ENCODE measurements at places on chromosomes 3 and 15.

DNA sequence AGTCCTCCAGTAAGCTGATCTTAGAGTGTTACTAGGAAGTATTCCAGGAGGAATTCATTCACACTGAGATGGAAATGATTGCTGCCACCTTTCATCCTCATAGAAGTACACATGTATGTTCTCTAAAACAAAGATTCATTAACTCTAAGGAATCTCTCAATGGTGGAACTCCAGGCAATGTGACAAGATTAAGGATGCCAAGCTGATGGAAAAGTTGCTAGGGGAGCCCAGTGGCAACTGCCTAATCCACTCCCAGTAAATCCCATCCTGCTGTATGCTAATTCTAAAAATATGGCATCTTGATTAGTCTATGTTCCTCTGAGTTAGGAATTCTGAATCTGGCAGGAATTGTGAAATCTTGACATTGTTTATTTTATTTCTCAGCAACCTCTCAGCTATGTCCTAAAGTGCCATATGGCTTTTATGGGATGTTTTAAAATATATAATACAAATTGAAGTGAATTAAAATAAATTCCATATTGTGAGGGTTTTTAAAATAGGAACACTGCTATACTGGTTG, 210.0 kb upstream of the TRIM42 start:
- no peak for DNase-seq

GRCh38 chr3:125136966-125137357, 75.6 kb downstream of the SLC12A8 start:
- no peak for DNase-seq

DNA sequence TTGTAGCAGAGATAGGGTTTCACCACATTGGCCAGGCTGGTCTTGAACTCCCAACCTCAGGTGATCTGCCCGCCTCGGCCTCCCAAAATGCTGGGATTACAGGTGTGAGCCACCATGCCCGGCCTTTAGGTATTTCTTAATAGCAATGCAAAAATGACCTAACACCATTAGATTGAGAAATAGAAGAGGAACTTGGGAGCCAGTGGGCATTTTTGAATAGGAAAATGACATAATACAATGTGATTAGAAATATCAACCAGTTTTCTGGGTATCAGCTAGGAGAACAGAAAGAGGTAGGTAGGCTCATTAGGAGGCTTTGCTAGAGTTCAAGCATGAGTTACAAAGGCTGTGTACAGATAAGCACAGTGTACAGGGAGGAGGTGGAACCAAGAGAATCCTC, 101.8 kb upstream of the TBC1D5 start:
- DNase-seq = no peak

GRCh38 chr3:187831125-187832051, 86.1 kb upstream of the BCL6 start:
- DNase-seq = no peak

- DNase-seq = no peak
These were observed 214.4 kb upstream of the SOX2 start for GRCh38 chr3:181497358-181497757.

- no peak for DNase-seq
These were observed 28.3 kb downstream of the EHHADH start for GRCh38 chr3:185225523-185225922.

DNA sequence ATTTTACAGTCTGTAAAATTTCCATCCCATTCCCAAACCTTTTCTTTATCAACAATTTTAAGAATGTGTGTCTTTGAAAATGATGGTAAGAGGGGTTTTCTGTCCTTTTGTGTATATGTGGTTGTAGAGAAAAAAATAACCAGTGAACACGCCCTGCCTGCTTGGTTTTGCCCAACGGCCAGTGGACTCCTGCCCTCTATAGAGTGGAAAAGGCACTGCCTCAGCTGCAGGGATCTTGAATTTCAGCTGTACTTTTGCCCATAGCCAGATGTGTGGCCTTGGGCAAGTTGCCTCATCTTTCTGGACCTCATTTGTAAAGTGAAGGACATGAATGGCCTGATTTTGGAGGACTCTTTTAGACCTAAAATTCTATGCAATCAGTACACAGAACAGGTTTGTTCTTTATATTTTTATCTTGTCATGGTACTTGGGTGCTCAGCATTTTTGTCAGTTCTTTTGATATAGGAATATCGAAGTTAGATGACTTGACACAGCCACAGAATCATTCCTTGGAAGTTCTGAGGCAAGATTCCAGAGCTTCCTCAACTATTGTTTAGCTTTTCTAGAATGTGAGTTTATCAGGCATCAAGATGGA, 81.0 kb downstream of the CLDN11 start:
- peak; percentile 43 for DNase-seq

- DNase-seq = no peak
These were observed 409.0 kb upstream of the PROK2 start for GRCh38 chr3:72193771-72194430.

- DNase-seq = no peak
These were observed 222.2 kb downstream of the CLSTN2 start for GRCh38 chr3:140157161-140157560.

- no peak for DNase-seq
These were observed 7.3 kb downstream of the GPR149 start for GRCh38 chr3:154422694-154423093.

DNA sequence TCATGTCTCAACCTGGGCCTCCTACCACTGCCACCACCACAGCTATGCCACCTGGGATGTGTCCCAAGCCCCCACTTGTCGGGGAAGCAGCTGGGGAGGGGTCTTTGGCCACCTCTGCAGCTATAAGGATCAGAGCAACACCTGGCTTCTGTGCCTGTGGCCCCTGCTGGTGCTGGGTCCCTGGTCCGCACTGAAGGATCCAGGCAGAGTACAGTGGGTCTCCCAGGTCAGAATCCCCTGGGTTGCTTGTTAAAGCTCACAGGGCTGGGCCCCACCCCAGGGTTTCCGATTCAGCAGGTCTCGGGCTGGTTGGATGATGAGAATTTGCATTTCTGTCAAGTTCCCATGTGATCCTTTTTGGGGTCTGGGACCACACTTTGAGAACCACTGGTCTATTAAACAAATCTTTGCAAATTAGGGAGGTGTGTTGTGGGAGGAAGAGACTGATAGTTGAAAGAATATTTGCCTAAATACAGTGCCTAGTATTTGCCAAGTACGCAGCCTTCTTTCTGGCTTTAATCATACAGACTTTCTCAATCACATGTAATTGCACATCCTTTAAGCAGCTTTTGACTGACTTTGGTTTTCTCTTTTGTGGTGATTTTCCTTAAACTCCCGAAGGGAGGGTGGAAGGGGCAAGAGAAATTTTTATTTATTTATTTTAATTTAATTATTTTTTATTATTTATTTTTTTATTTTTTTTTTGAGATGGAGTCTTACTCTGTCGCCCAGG, 127.3 kb downstream of the IGF1R start:
- no peak for DNase-seq

DNA sequence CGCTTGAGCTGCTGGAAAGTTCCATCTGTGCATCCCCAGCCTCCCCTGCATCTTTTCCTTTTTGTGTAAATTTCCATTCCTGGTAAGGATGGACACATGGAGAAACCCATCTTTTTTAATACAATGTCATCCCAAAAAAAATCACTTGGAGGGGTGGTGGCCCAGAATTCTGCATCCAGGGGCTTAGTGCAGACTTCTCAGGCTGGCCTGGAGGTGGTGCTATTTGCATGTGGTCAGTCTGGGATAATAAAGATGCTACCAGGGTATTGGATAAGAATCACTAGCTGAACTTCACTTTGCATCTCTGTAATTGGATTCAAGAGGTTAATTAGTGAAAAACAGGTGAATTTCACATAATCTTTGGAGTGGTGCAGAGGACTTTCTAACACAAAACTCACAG, 1.8 kb upstream of the ZSCAN2 start:
- DNase-seq = peak; percentile 78

DNA sequence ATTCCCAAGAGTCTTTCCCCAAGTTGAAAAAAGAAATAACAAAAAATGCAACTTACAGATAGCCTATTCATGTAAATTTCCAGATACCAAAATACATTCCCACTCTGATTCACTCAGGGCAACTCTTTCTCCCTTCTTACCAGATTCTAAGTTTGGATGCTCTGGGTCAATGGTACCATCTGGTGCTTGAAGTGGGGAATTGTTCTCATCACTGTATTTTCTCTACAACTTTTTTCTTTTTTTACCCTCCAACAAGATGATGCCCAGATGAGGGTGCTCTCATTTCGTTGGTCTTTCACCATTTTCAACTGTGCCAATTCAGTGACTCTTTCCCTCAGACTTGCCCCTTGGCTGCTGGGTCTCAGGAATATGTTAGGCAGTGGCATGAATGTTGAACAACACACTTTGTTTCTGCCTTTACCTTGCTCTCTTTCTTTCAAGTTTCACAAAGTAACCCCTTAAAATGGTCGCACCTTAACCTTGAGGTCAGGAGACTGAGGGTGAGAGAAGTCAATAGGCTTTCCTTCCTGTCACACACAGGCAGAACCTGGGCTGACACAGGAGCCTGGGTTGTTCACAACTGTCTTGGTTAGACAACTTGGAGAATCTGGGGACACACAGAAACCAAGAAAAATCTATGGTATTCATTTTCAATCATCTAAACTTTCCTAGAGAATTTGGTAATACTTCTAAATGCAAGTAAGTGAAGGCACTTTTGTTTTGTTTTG, 330.7 kb upstream of the SLCO3A1 start:
- DNase-seq = peak; percentile 58

DNA sequence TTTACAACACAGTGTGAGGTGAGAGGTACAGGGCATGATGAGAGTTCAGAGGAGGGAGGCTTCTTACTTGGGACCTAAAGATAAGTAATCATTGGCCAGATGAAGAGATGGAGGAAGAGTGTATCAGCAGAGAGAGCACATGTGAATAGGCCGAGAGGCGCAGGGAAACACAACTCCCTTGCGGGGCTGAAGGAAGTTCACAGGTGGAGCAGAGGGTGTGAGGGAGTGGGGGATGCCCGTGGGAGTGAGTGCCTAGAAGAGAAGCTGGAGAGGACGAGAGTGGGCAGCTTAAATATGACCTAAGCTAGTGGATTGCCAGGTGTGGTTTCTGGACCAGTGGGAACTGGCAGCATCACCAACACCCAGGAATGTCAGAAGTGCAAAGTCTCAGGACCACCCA, 98.2 kb upstream of the TBC1D5 start:
- DNase-seq = no peak

- DNase-seq = peak; percentile 99
These were observed 10.6 kb downstream of the CISH start for GRCh38 chr3:50600841-50601591.

- no peak for DNase-seq
These were observed 122.6 kb downstream of the AQP9 start for GRCh38 chr15:58260725-58261267.

GRCh38 chr3:26719134-26719533, 96.6 kb downstream of the LRRC3B start:
- DNase-seq = no peak

DNA sequence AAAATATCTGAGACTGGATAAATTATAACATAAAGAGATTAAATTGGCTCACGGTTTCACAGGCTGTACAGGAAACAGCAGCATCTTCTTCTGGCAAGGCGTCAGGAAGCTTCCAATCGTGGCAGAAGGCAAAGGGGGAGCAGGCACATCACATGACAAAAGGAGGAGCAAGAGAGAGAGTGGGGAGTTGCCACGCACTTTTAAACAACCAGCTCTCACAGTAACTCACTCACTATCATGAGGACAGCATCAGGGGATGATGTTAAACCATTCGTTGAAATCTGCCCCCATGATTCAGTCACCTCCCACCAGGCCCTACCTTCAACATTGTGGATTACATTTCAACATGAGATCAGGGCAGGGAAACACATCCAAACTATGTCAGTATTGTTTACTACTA, 114.5 kb upstream of the SPATA16 start:
- no peak for DNase-seq

DNA sequence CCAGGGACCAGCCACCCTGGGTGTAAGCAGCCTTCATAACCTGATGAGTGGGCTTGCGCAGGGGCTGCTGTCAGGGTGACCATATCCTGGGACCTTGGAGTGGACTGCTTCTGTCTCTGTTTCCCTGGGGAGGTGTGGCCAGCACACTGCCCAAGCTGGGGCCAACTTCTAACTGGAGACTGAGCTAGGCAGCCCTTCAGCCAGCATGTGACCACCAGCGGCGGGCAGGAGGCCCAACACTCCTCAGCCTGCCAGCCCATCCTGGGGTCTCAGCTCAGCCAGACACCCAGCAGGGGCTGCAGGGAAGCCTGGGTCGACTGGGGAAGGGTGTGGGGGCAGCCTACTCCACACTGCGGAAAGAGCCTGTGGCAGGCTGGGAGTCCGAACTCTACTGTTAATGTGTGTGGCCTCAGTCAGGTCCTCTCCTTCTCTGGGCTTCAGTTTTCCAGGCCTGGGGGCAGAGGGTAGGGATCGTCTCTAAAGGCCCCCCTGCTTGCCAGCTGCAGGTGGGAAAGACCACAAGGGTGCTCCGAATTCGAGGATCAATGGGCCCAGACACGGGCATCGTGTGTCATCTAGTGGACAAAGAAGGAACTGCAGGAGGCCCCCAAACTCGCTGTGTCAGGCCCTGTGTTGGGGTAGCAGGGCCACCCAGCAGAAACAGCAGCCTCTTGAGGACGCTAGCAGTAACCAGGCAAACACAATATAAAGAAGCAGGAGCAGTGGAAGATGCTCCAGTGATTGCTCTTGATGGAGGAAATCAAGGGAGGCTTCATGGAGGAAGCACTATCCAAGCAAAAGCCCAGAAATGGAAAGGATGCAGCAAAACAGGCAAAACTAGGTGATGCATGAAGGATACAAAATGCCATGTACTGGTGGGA, 2.0 kb upstream of the SEMA3G start:
- peak; percentile 80 for DNase-seq

DNA sequence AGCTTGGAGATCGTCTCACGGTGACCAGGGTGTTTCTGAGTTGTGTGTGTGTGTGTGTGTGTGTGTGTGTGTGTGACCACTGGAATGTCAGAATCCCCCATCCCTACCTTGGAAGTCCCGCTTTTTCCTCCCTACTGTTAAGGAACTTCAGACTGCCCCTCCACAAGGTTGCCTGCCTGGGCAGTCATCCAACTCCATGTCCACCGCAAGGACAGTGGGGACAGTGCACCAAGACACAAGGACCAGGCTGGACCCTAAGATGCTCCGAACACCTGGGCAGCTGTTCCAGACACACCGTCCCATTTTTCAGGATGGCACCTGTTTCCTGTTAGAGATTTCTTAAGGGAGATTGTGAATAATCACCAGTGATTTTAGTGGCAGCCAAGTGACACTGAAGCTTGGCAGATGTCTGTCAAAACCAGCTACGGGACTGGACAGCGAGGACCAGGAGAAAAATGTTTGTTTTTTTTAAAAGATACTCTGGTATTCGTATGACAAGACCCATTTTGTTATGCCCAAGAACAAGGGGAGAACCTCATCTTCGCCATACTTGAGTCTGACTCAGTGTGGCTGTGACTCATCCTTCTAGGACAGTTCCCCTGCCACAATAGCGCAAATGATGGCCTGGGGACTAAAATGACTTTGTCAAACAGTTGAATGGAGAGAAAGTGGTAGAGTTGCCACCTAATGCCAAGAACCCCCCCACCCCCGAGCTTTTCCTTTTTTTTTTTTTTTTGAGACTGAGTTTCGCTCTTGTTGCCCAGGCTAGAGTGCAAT, 15.5 kb downstream of the PAQR9 start:
- no peak for DNase-seq

GRCh38 chr3:41519746-41520145, 320.4 kb downstream of the CTNNB1 start:
- no peak for DNase-seq

- DNase-seq = no peak
These were observed 126.8 kb downstream of the FRMD4B start for GRCh38 chr3:69259125-69259524.

GRCh38 chr3:134694466-134694865, 43.6 kb upstream of the KY start:
- no peak for DNase-seq

Data from hematopoietic multipotent progenitor cell treated with erythropoietin and hydrocortisone succinate and interleukin-3 and kit ligand, for 8 days (in vitro differentiated cells).